ENCODE measurements at places on chromosomes 4 and X. TPM values are rescaled to one million over a fixed set of nuclear protein-coding genes. Genes with fewer than 3 reads are reported as not detected.

SYTL5 gene
- 0.48 TPM for total RNA-seq

ANKRD37 gene
- total RNA-seq = 10.7 TPM

CORIN gene
- total RNA-seq = under 0.01 TPM

HDX gene
- 0.85 TPM for total RNA-seq

ZBTB49 gene
- total RNA-seq = 5.1 TPM

ENOX2 gene
- total RNA-seq = 10.1 TPM
